Activated CD4-positive, alpha-beta T cell treated with anti-CD3 and anti-CD28 coated beads, Interleukin-10, Interleukin-2, amounts not matched to agents 100 ng/mL and 50 ng/mL, durations not matched to agents 16 hours and 8 hours (primary cell): ENCODE measurements at places on chromosomes 3 and 15.
A peak's percentile ranks its signal among the peaks of the same experiment; 100 is the strongest.

GRCh38 chr15:80492874-80493273, 88.7 kb downstream of the ARNT2 start:
- DNase-seq = no peak

- no peak for DNase-seq
Measured at GRCh38 chr3:153169793-153170383, 7.9 kb downstream of the RAP2B start.

- DNase-seq = no peak
Measured at GRCh38 chr3:177657243-177657642, 460.0 kb upstream of the TBL1XR1 start.

- no peak for DNase-seq
Measured at GRCh38 chr3:171183042-171183441, 156.5 kb upstream of the SLC2A2 start.

DNA sequence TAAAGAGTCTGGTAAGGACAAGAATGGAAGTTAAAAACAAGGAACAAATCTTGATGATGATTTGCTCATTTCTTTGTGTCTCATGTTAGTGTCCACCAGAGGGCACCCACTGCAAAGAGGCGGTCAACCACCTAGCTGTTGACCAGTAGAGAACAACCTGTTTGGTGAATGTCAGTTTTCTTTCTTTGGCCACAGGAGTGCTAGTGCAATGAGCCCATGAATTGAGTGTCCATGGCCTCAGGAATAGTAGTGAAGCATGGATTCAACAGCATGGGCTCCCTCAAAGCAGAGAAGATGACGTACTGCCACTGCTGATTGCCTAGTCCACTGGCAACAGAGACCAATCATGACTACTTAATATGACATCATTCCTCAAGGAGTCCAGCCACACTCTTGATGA, 10.7 kb upstream of the CNTN6 start:
- DNase-seq = peak; percentile 15

GRCh38 chr3:57903124-57903890, 104.9 kb upstream of the FLNB start:
- no peak for DNase-seq

DNA sequence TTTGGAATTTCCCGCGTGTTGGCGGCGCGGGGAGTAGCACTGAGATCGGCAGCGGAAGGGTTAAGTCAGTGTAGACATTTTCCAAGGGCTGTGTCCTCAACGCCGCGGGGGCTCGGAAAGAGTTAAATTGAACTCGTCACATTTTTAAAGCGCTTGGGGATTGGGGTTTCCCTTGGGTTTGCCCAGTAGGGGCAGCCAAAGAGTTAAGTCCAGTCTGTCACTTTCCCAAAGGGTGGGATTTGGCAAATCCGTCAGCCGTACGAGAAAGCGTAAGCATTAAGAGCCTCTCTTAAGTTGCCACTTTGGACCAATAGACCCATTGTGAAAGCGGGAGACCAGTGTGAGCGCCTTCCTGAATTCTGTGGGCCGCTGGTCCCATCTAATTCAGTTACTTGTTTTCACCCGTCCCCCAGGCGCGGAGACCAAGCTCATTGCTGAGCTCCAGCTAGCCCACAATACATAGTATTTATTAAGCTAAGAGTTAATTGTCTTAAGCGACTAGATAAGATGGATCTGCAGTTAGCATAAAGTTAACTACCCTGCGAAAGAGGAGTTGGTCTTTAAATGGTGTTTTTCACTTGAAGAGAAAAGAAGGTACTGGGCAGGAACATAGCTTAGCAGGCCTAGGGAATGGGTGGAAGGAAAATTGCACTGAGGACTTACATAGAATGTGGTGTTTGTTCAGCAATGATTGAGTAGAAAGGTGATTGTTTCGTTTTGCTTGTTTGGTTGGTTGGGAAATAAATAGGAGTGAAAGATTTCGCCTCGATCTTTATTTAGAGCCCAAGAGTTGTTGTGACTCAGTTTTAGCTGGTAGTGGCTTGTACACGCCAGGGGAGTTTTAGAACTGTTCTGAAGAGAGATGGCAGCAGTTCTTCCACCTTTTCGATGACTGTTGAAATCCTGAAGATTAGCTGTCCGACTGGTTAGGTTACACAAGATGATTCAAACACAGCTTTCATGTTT, 932 bp downstream of the ARL8B start:
- DNase-seq = peak; percentile 72

DNA sequence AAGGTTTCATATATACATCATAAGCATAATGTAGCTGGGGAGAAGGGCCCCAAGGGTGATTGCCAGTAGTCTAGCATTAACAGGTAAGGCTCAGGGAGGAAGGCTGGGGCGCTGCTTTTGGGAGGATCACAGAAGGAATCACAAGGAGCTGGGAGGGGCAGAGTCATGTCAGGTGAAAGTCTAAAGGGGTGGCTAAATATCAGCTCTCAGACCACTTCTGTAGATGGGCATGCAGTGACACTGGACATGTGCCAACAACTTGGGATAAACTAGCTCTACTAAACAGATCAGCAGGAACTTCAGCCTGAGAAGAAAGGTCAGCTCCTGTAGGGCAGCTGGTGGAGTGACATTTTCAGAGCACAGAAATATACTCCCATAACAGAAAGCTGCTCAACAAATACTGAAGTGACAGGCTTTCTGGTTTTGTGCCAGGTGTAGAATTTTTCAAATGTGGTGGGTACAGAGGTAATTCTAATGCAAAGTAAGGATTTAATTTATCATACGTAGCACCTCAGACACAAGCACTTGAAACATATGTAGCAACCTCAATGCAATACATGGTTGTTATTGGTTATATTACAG, 79.4 kb downstream of the PEX5L start:
- DNase-seq = no peak
